ENCODE measurements at places on chromosomes 11 and 22. TPM values are rescaled to one million over a fixed set of nuclear protein-coding genes. Genes with fewer than 3 reads are reported as not detected.
A peak's percentile ranks its signal among the peaks of the same experiment; 100 is the strongest.

The CD3E gene
- total RNA-seq, result 0.36 TPM

The KRTAP5-11 gene
- not detected for total RNA-seq

- DNase-seq, result no peak
These were observed 25.7 kb downstream of the DRD4 start for GRCh38 chr11:662689-663274.

- DNase-seq, result no peak
These were observed 44.1 kb downstream of the CHORDC1 start for GRCh38 chr11:90178751-90179150.

- no peak for DNase-seq
These were observed 65.5 kb downstream of the BCR start for GRCh38 chr22:23245799-23246136.

DNA sequence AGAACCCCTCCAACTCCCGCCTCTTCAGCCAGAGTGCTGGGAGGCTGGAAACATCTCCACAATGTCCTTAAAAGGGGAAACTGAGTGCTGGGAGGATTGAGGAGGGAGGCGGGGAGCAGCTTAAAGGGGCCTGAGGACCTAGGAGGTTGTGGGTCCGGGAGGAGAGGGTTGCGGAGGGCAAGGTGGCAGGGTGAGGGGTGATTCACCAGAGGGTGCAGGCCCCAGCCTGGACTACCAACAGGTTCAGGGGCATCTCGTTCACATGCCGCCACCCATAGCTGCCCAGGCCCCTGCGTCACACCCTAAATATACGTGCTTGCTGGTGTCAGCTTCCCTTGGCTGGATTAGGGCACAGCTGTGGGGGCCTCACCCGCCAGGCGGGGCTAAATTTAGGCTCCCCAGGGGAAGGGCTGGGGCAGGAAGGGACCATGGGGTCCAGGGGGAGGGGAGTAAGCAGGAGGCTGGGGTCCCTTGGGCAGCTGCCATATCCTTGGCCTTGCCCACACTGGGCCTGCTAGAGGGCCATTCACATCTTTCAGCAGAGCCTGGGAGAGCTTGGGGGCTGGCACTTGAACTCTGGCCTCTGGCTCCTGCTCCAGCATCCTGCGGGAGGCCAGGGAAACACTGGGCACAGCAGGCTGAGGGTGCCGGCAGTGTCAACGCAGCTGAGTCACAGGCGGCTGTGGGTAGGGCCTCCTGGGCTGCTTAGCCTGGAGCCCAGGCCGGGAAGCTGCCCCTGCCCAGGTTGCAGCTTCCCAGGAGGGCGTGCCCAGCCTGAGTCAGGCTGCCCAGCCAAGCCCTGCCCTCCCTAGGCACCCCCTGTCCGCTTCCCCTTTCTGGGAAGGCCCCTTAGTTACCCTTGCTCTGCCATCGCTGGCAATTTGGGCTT lies 1.3 kb downstream of the EHBP1L1 start:
- peak; percentile 92 for DNase-seq

DNA sequence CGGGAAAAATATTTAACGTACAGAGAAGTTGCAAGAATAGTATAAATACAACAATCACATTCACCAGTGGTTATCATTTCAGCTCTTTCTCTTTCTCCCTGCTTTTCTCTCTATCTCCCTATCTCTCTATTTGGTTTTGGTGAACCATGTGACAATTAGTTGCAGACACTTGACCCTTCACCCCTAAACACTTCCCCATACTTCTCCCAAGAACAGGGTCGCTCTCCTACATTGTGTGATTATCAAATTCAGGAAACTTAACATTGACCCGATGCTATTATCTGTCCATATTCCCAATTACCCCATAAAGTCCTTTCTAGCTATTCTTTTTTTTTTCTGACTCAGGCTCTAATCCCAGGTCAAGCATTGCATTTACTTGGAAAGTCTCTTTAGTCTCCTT lies 4.8 kb upstream of the CYB5R3 start:
- DNase-seq, result no peak

DNA sequence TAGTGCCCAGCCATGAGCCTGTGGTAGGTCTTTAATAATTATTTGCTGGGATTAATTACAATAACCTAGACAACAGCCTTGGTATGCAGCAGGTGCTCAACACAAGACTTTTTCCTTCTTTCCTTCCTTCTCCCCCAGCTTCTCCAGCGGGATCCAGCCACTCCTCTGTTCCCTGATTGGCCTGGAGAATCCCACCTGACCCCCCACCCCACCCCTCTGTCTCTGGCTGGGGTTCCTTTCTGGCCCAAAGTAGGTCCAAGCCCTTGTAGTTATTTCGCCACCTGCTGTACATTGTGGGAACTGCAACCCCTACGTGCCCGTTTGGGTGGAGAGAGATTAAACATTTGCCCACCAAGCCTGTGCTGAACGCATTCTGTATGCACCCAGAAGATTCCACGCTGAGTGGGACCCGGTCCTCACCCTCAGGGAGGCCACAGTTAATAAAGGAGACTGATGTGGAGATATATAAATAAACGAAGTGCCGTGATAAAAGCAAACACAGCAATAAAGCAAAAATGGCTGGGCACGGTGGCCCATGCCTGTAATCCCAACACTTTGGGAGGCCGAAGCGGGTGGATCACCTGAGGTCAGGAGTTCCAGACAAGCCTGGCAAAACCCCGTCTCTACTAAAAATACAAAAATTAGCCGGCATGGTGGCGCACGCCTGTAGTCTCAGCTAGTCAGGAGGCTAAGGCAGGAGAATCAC lies 32.1 kb upstream of the DGKZ start:
- DNase-seq, result peak; percentile 78

DNA sequence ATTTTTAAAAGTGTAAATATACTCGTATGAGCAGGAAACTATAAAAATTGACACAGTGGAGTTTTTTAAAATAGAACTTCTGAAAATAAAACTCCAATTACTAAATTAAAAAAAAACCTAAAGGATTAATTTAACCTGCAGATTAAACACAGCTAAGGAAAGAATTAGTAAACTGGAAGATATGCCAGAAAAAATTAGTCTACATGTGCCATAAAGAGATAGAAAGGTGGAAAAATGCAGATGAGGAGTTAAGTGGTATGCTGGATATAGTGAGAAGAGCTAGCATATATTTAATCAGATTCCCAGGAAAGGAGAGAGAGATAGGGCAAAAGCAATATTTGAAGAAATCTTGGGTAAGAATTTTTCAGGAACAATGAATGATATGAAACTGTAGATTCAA lies 315.8 kb upstream of the CADM1 start:
- DNase-seq, result no peak

GRCh38 chr11:125933030-125933813 lies 12.6 kb upstream of the VSIG10L2 start:
- DNase-seq, result no peak

DNA sequence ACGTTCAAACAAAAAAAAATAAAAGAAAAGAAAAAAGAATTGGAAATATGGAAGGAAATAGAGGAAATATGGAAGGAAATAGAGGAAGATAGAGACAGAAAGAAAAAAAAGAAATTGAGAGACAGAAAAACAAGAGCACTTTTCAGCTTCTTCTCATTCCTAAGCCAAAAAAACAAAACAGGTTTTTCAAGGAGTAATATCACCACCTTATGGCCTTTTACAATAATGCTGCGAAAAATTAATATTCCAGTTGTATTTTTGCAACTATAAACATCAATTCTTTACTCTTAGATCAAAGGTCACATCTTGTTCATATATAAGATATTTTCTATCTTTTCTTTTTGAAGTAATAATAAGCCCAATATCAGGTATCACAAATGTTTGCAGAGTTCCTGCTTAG lies 328.3 kb downstream of the FAT3 start:
- no peak for DNase-seq

Measured in sigmoid colon (tissue), 7 donors.